ENCODE measurements at places on chromosomes 2 and 18.

DNA sequence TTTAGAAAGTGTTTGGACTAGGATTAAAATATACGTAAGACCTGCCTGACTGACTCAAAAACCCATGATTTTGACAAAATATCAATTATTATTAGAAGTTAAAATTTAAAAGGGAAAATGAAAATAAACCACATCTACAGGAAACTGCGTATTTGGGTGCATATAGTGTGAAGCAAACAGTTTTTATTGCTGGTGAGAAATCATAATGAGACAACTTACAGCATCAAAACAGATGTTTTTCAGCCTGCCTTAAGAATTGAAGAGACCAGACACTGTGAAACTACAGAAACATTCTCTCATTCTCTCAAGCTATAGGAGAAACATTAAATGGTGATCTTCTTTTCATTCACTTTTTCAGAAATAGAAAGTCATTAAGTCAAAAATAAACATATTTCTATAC, 62.9 kb downstream of the RAD51AP2 start:
- no peak for DNase-seq

DNA sequence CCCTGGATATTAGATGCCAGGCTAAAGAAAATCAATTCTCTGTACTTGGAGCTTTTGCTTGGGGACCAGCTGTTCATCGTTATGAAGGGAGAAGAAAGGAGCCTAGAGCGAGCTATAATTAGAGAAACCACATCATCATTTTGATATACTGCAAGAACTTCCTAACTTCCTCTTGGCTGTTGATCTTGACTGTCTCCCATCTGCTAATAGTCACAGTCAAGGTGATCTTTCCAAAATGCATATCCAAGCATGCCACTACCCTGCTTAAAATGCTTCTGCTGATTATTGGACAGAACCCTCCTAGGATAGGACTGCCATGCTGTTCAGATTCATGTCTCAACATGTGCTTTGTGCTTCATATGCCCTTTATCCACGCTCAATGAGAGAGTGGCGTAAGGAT, 54.8 kb downstream of the RAPGEF4 start:
- DNase-seq, result no peak

- DNase-seq, result no peak
These were observed 119.9 kb downstream of the OSR1 start for GRCh38 chr2:19238440-19239060.

DNA sequence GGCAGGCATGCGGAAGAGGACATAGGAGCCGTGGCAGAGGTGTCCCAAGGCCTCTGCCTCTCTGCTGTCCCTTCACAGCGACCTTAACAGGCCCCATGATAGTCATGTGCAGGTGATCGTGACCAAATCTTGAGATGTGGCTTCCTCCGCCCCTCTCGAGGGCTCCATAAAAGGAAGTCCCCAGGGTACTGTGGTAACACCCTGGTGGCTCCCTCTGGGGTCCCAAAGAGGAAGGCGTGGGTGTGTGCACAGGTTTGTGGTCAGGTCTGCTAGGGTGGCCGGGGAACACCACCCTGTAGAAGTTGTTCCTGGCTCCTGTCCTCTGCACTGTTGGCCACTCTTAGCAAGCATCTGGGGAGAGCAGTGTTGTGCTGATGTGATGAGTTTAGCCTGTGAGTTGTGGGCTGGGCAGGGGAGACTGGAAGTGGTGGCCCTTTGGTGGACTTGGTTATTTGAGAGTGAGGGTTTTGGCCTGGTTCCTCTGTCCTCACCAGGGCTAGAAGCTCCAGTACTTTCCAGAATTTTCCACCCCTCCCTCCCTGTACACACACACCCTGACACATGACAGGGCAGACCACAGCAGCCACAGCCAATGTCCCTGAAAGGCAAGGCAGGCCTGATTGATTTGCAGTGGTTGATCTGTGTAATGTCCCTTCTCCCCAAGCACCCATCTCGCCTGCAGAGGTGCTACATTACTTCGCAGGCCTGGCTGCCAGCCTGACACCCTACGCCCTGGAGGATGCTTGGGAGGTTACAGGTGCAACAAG, 68.9 kb upstream of the BOD1L2 start:
- no peak for DNase-seq

DNA sequence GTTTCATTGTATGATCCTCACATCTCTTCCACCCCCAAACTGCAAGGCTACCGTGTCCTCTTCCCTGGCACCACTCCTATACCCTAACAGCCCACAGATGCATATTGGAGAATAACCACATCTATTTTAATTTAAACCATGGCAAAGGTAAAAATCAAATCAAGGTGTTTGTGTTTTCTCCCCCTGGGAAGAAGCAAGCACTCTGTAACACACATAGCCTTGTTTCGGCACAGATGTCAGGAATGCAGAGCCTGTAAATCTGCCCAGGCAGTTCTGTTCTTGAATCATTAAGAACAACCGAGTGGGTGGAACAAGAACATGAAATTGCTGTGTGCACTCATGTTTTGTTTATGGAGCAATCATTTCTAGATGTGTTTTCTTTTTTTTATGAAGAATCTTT, 6.8 kb upstream of the COX7A2L start:
- DNase-seq, result no peak

GRCh38 chr2:68939962-68940361, 12.7 kb downstream of the GKN2 start:
- DNase-seq, result no peak

- DNase-seq, result no peak
These were observed 25.5 kb upstream of the VIT start for GRCh38 chr2:36670881-36671595.

- no peak for DNase-seq
These were observed 29.1 kb downstream of the TMEM131 start for GRCh38 chr2:97966545-97967215.

- no peak for DNase-seq
These were observed 69.4 kb downstream of the CABLES1 start for GRCh38 chr18:23204589-23205235.

DNA sequence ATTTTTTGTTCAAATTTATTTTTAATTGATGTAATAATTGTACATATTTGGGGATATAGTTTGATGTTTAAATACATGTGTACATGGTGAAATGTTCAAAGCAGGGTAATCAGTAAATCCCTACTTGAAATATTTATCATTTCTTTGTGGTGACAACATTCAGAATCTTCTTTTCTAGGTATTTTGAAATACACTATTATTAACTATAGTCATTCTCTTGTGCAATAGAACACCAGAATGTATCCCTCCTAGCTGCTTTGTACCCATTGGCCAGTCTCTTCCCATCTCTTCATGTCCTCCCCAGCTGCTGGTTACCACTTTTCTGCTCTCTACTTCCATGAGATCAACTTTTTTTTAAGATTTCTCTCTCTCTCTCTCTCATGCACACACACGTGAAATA, 126.5 kb downstream of the ZNF407 start:
- DNase-seq, result no peak

DNA sequence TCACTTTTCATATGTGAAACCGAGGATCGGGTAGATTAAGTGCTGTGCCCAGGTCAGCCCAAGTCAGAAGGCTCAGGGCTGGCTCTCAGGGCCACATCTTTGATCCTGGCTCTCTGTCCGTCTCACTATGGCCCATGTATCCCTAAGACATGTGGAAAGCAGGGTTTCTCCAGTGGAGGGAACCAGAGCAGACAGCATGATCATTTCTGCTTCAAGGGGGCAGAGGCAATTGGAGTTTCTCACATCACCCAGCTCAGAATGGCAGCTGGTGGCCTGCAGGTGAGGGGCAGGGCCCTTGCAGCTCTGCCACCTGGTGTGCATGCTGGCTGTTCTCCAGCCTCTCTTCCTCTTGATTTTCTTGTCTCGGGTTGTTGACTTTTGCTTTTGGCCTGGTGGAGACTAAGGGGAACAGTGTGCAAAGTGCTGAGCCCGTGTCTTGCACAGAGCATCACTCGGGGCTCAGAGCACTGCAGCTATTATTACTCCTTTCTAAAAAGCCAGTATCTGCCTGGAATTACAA, 27.0 kb downstream of the LDLRAD4 start:
- no peak for DNase-seq

GRCh38 chr18:53426666-53427184, 797.7 kb downstream of the MBD2 start:
- no peak for DNase-seq

GRCh38 chr2:27823135-27823534, 51.6 kb downstream of the MRPL33 start:
- DNase-seq, result no peak

- DNase-seq, result no peak
These were observed 48.5 kb downstream of the ARL6IP6 start for GRCh38 chr2:152766928-152767327.

- no peak for DNase-seq
These were observed 32.8 kb upstream of the ATP8B1 start for GRCh38 chr18:57835904-57836303.

GRCh38 chr18:62578980-62579511, 56.2 kb downstream of the ZCCHC2 start:
- DNase-seq, result no peak

- peak; percentile 6 for DNase-seq
These were observed 33.6 kb downstream of the KIDINS220 start for GRCh38 chr2:8803658-8804379.

GRCh38 chr18:74540652-74541421, 6.5 kb downstream of the CNDP1 start:
- no peak for DNase-seq

DNA sequence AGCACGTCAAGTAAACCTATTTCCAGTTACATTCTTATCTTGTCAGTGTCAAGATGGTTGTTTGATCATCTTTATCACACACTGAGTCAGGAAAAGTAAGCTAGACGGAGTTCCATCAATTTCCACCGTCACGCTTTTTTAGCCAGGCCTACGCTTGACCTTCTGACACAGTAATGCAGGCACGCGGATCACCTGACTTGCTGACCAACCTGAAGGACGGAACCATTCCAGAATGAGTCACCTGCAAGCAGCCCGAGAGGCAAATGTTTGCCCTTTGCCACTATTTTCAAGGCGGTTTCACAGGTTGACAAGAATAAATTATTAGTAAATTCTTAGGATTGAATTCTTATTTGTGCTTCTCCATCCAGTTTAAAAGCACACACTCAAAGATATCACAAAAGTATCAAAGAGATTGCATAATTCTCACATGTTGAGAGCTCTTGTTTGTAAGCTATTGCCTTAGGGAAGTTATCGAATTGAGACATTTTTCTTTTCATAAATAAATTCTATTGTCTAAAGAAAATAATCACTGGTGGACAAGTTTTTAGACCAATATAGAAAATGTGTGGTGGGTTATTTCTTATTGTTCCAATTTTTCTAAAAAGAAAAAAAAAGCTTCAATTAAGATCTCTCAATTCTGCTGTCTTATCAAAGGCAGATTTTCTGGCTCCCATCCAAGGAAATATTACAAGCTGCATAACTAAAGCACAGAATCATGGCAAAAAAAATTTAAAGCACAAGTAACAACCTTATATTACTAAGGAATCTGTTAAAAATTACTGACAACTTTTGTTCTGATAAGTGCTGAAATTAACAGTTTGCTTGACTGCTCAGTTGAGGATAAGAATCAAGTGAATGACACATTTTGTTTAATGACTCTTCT, 31.9 kb downstream of the UXS1 start:
- DNase-seq, result no peak

- no peak for DNase-seq
These were observed 226.9 kb upstream of the KYNU start for GRCh38 chr2:142650601-142651000.

GRCh38 chr2:46181789-46182530, 115.2 kb upstream of the EPAS1 start:
- DNase-seq, result no peak

DNA sequence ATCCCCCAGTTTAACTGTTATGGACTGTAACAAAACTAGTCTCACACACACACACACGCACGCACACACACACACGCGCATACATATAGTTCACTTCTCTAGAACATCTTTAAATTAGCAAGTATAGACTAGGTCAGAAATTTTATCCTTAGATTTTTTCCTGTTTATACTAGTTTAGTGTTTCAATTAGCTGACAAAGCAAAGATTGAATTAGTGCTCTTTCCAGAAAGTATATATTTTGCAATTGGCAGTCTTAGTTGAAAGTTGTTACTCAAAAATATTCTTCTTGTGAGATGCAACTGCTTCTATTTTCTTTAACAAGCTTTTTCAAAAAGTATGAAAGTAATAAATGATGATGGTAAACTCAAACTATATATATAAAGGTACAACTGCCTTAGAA, 22.5 kb downstream of the PLEKHA3 start:
- DNase-seq, result no peak

DNA sequence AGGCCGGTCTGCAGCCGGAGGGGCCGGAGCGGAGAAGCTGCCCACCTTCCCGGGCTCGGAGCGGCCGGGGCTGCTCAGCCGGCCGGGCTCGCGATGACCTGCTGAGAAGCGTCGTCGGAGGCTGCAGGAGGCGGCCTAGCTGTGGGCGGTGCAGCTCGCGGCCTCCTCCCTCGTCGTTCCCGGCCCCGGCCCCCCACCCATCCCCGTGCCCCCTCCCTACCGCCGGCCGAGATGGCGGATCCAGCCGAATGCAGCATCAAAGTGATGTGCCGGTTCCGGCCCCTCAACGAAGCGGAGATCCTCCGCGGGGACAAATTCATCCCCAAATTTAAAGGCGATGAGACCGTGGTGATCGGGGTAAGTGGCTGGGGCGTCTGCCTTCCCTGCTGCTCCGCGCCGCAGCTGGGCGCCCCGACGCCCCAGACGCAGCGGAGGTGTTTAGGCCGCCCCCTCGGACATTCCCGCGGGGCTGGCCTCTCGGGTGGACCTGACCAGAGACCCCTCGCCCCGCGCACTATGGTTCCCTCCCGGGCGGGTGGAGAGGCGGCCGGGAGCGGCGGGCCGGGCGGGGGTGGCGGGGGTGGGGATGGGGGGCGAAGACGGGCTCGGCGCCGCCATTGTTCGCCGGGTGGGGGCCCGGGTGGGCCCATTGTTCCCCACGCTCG, 492 bp downstream of the KIF5C start:
- no peak for DNase-seq

- DNase-seq, result no peak
These were observed 1341.5 kb upstream of the ACVR2A start for GRCh38 chr2:146503366-146503765.

GRCh38 chr2:195021711-195022507, 635.1 kb upstream of the SLC39A10 start:
- DNase-seq, result no peak

GRCh38 chr2:104774631-104775030, 79.3 kb upstream of the POU3F3 start:
- DNase-seq, result no peak

- DNase-seq, result no peak
These were observed 3.4 kb downstream of the LPIN1 start for GRCh38 chr2:11749646-11750349.

GRCh38 chr2:20349513-20349921, 1.1 kb downstream of the PUM2 start:
- no peak for DNase-seq

- no peak for DNase-seq
These were observed 80.9 kb downstream of the CHRNA1 start for GRCh38 chr2:174683392-174683759.

DNA sequence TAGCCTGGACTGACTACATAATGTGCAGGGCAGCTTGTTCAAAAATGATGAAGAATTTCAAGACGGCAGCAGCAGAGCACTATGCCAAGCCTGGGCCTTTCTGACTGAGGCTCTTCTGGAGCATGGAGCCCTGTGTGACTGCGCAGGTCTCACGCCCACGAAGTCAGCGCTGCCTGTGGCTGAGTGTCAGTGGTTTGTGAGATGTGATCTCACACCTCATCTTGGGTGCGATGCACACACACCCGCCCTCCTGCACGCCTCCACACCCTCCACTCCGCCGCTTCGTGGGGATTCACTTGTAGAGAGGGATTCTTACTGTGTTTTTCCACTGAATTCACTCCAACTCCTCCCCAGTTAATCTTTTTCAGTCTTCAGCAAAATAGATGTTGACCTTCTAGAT, 103.9 kb downstream of the VIT start:
- no peak for DNase-seq

GRCh38 chr18:37175727-37176620, 347.0 kb downstream of the KIAA1328 start:
- no peak for DNase-seq

- no peak for DNase-seq
These were observed 200.9 kb upstream of the RAB6C start for GRCh38 chr2:129778584-129778877.

All from stimulated activated CD4-positive, alpha-beta T cell treated with anti-CD3 and anti-CD28 coated beads, Interleukin-15, amount 100 ng/mL, for 1 hour (primary cell).